ENCODE measurements at places on chromosomes 13 and 19. TPM values are rescaled to one million over a fixed set of nuclear protein-coding genes. Genes with fewer than 3 reads are reported as not detected.

The ZNF562 gene
- total RNA-seq, result 22.5 TPM

The CD70 gene
- total RNA-seq, result not detected

The F2RL3 gene
- total RNA-seq, result 0.16 TPM

GRCh38 chr19:15464394-15465385 is at the start of gene RASAL3:
Gene RASAL3, minus strand, starts transcription at chr19:15464544. Its CDS starts 186 bp downstream, at chr19:15464358.
- no peak for DNase-seq

- no peak for DNase-seq
Measured at GRCh38 chr13:112892426-112893206, 76.4 kb upstream of the MCF2L start.

DNA sequence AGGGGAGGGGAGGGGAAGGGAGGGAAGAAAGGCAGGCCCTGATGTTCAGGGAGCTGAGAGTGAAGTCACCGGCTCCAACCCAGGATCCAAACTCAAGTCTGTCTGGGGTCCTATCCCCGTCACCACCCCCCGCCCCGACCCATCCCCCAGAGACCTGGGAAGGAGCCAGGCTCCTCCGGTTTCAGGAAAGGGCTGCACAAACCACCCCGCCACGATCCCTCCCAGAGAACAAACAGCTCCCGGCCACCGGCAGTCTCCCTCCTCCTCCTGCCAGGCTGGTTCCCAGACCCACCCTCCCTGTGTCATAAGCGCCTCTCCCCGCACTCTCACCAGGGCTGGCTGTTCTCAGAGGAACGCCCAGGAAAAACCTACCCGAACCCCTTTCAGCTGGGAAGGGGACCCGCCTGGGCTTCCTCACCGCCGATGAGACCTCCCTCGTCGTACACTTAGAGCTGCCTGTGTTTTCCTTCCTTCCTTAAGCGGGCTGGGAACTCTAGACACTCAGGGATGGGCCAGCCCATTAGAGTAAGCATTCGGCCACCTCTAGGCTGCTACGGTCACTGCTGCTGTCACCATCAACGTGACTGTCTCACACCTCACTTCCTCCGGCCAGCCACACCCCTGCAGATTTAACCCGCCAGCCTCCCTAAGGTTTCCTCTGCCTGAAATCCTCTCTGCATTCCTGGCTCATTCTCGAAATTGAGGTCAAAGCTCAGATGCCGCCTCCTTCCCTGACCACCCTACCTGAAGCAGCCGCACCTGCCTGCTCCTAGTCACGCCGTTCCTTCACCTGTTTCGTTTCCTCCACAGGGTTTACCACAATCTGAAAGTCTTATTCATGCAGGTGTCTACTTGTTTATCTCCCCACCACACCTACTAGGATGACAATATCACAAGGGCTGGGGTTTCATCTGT is 6.3 kb upstream of the RDH13 start:
- no peak for DNase-seq

- DNase-seq, result no peak
Measured at GRCh38 chr13:41354416-41354815, 43.3 kb downstream of the NAA16 start.

GRCh38 chr19:2333027-2333806 is 4.7 kb downstream of the SPPL2B start:
- DNase-seq, result no peak

DNA sequence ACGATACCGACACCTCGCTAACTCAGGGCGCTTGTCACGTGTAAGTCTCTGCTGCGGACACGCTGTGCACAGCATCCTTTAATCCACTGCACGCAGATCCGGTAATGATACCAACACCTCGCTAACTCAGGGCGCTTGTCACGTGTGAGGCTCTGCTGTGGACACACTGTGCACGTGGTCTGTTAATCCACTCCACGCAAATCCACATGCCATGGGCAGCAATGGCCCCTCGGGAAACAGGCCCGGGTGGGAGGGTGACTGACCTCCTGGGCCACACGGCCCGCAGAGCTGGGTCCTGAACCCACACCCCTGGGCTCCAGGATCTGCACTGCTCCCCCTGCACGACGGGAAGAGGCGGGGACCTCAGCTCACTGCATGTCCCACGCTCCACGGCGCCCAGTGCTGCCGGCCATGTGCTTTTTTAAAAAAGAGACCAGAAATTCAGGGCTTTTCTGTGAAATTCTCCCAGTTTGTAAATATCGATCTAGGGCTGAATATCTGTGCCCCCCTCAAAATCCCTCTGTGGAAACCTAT is 16.1 kb downstream of the SHC2 start:
- DNase-seq, result peak; percentile 17

- DNase-seq, result no peak
Measured at GRCh38 chr13:20399961-20400360, 125.7 kb downstream of the CRYL1 start.
